ENCODE measurements at places on chromosomes 4 and X. TPM values are rescaled to one million over a fixed set of nuclear protein-coding genes. Genes with fewer than 3 reads are reported as not detected.

F11 gene
- total RNA-seq, result 2.2 TPM

GRCh38 chr4:9952415-9952950, 68.8 kb downstream of the SLC2A9 start:
- no peak for DNase-seq
- no peaks in the 10 kb centered on the region for H3K27me3 ChIP-seq
- no peak overlapping the region for H3K27ac ChIP-seq
- H3K4me3 ChIP-seq, result no peak overlapping the region
- no peaks in the 10 kb centered on the region for H3K36me3 ChIP-seq

ZNF280C gene
- total RNA-seq, result 6.4 TPM

SRPX2 gene
- 10.4 TPM for total RNA-seq

GRCh38 chrX:40922307-40922706, 162.9 kb upstream of the USP9X start:
- H3K36me3 ChIP-seq, result no peaks in the 10 kb centered on the region
- peaks cover 3% of the 10 kb centered on the region for H3K27me3 ChIP-seq
- H3K4me1 ChIP-seq, result no peaks in the 10 kb centered on the region
- DNase-seq, result no peak
- no peak overlapping the region for H3K27ac ChIP-seq

GRCh38 chr4:181710143-181710542, 533.1 kb upstream of the TENM3 start:
- DNase-seq, result no peak
- no peak overlapping the region for H3K4me3 ChIP-seq
- no peaks in the 10 kb centered on the region for H3K36me3 ChIP-seq
- no peaks in the 10 kb centered on the region for H3K4me1 ChIP-seq
- no peak overlapping the region for H3K27ac ChIP-seq

PNMA3 gene
- 24.8 TPM for total RNA-seq

DNA sequence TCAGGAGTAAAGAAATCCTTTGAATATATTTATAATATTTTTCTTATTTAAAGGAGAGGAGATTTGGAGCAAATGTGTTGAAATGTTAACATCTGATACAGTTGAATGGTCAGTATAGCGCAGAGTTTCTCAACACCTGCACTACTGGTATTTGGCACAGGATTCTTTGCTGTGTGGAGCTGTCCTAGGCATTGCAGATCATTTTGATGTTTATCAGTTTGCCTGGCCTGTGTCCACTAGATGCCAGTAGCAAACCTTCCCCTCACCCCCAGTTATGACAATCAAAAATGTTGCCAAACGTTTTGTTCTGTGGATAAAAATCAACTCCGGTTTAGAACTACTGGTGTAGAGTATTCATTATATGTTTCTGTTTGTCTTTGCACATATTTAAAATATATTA, 765.3 kb upstream of the SLIT2 start:
- H3K4me1 ChIP-seq, result no peaks in the 10 kb centered on the region
- DNase-seq, result no peak
- H3K4me3 ChIP-seq, result no peak overlapping the region
- H3K27ac ChIP-seq, result no peak overlapping the region
- H3K36me3 ChIP-seq, result no peaks in the 10 kb centered on the region

GRCh38 chr4:48904541-48905142, 1.9 kb downstream of the OCIAD2 start:
- DNase-seq, result no peak
- H3K27ac ChIP-seq, result no peak overlapping the region
- no peaks in the 10 kb centered on the region for H3K27me3 ChIP-seq
- peaks cover 4% of the 10 kb centered on the region for H3K36me3 ChIP-seq
- H3K4me3 ChIP-seq, result no peak overlapping the region
- peaks cover 10% of the 10 kb centered on the region for H3K4me1 ChIP-seq

GRCh38 chrX:104618106-104618895, 52.3 kb downstream of the IL1RAPL2 start:
- H3K27ac ChIP-seq, result no peak overlapping the region
- no peaks in the 10 kb centered on the region for H3K27me3 ChIP-seq
- DNase-seq, result no peak
- no peaks in the 10 kb centered on the region for H3K4me1 ChIP-seq
- no peaks in the 10 kb centered on the region for H3K36me3 ChIP-seq
- H3K4me3 ChIP-seq, result no peak overlapping the region

DNA sequence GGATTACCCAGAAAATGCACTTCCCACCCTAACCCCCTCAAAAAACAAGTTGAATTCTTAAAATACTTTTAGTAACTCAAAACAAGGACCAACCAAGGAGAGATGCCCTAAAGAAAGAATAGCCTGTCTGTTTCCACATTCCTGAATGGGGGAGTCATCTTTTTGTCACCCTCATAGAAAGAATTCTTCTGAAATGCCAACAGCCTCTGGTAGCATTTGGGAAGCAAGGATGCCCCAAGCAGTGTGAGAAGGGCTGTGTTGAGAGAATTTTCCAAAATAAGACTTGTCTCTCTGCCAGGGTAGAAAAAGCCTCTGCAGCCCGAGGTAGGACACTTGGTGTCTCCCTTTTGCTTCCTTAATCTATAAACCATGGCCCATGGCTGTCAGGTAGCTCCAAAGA, 173.1 kb upstream of the VCX3A start:
- no peaks in the 10 kb centered on the region for H3K27me3 ChIP-seq
- no peaks in the 10 kb centered on the region for H3K36me3 ChIP-seq
- DNase-seq, result no peak
- H3K27ac ChIP-seq, result no peak overlapping the region
- peaks cover 4% of the 10 kb centered on the region for H3K4me1 ChIP-seq

SPATA4 gene
- total RNA-seq, result 1.1 TPM

VCX3B gene
- not detected for total RNA-seq

Measured in spinal cord (tissue), 10 donors.